HFFc6 (cell line): ENCODE measurements at places on chromosomes 3 and 15. TPM values are rescaled to one million over a fixed set of nuclear protein-coding genes. Genes with fewer than 3 reads are reported as not detected.

DNA sequence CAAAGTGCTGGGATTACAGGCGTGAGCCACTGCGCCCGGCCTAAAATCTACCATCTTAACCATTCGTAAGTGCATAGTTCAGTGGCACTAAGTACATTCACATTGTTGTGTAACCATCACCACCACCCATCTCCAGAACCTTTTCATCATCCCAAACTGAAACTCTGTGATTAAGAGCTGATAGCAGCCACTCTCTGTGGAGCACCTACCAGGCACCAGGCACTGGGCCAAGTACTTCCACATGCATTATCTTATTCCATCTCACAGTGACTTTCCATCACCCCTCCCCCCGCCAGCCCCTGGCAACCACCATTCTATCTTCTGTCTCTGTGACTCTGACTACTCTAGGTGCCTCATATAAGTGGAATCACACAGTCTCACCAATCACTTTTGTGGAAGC, 2.3 kb upstream of the INSYN1 start:
- H3K4me1 ChIP-seq, result no peaks in the 10 kb centered on the region
- DNase-seq, result no peak
- H3K27ac ChIP-seq, result no peak overlapping the region
- peaks cover 34% of the 10 kb centered on the region for H3K27me3 ChIP-seq

DNA sequence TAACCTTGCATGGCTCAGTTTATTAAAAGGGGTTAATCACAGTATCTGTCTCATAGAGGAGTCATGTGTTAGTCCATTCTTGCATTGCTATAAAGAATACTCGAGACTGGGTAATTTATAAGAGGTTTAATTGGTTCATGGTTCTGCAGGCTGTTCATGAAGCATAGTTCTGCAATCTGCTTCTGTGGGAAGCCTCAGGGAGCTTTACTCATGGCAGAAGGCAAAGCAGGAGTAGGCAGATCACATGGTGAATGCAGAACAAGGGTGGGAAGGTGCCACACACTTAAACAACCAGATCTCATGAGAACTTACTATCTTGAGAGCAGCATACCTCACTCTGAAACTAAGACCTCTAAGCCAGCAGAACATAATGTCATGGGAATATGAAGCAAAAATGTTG, 42.2 kb upstream of the PTX3 start:
- DNase-seq, result peak; percentile 35
- H3K4me1 ChIP-seq, result peaks cover 56% of the 10 kb centered on the region
- no peaks in the 10 kb centered on the region for H3K27me3 ChIP-seq
- H3K4me3 ChIP-seq, result no peak overlapping the region

GRCh38 chr3:17544632-17545031, 197.8 kb downstream of the TBC1D5 start:
- H3K27me3 ChIP-seq, result peaks cover 1% of the 10 kb centered on the region; the same call in 1 of the 2 replicates
- H3K4me3 ChIP-seq, result no peak overlapping the region

DNA sequence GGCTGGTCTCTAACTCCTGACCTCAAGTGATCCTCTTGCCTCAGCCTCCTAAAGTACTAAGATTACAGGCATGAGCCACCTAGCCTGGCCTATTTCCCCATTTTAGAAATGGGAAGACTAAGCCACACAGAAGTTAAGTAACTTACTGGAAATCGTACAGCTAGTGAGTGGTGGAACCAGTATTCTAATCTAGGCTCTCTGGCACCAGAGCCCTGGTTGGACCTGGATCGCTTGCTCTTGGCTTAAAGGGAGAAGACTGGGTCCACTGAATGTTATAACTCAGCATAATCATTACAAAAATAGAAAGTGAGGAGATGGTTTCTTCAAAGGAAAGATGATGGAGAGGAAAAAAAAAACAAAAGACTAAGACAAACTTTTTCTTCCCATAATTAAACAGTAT, 37.4 kb upstream of the CNTN3 start:
- H3K27ac ChIP-seq, result no peak overlapping the region
- no peaks in the 10 kb centered on the region for H3K27me3 ChIP-seq
- no peak overlapping the region for H3K4me3 ChIP-seq
- peaks cover 6% of the 10 kb centered on the region; the same call in 1 of the 2 replicates for H3K4me1 ChIP-seq

- H3K4me3 ChIP-seq, result no peak overlapping the region
- H3K36me3 ChIP-seq, result peaks cover 11% of the 10 kb centered on the region
- no peak overlapping the region for H3K27ac ChIP-seq
- peaks cover 17% of the 10 kb centered on the region for H3K4me1 ChIP-seq
- DNase-seq, result no peak
Measured at GRCh38 chr3:138256022-138256421, 68.9 kb downstream of the ARMC8 start.

DNA sequence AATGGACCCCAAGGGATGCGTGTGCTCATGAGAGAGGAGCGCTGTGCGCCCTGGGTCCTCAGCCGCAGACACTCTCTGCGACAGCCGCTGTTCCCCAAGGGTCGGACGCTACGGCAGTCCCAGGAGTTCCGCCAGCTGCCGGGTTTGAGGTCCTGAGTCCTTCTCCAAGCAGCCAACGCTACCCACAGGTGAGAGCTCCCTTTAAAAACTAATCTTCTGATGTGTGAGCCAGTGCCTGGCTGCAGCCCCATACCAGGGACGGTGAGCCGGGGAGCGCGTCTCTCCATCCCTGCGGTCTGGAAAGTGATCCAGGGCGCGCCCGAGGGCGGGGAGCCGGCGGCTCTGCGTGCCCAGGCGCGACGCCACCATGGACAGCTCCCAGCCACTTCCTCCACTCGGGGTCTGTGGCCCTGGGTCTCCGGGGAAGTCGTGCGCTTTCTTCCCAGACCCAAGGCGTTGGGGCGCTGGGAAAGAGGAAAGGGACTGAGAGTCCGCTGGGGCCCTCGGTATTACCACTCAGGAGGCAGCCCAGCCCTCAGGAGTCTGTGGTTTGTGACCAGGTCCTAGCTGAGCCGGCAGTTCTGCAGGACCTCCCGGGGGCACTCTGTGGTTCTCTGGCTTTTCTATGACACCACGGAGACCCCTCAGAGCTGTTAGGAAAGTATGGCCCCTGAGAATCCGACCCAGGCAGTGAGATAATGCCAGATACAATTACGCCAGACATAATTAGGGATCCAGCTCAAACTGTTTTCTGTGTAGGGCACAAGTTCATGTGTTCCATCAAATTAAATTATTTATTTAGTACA, 1.4 kb downstream of the CEMIP start:
- peaks cover 53% of the 10 kb centered on the region for H3K4me1 ChIP-seq
- DNase-seq, result no peak
- no peak overlapping the region for H3K27ac ChIP-seq
- peaks cover 11% of the 10 kb centered on the region for H3K27me3 ChIP-seq

GRCh38 chr3:40718681-40719080, 193.9 kb downstream of the ZNF621 start:
- H3K4me3 ChIP-seq, result no peak overlapping the region
- H3K4me1 ChIP-seq, result no peaks in the 10 kb centered on the region
- H3K27me3 ChIP-seq, result no peaks in the 10 kb centered on the region; the same call in 1 of the 2 replicates
- no peak overlapping the region for H3K27ac ChIP-seq
- H3K36me3 ChIP-seq, result peaks cover 4% of the 10 kb centered on the region; the same call in 1 of the 2 replicates
- no peak for DNase-seq

- H3K4me3 ChIP-seq, result no peak overlapping the region
- H3K27me3 ChIP-seq, result peaks cover 61% of the 10 kb centered on the region
- H3K4me1 ChIP-seq, result no peaks in the 10 kb centered on the region
Measured at GRCh38 chr15:70447521-70447920, 315.8 kb downstream of the UACA start.

DNA sequence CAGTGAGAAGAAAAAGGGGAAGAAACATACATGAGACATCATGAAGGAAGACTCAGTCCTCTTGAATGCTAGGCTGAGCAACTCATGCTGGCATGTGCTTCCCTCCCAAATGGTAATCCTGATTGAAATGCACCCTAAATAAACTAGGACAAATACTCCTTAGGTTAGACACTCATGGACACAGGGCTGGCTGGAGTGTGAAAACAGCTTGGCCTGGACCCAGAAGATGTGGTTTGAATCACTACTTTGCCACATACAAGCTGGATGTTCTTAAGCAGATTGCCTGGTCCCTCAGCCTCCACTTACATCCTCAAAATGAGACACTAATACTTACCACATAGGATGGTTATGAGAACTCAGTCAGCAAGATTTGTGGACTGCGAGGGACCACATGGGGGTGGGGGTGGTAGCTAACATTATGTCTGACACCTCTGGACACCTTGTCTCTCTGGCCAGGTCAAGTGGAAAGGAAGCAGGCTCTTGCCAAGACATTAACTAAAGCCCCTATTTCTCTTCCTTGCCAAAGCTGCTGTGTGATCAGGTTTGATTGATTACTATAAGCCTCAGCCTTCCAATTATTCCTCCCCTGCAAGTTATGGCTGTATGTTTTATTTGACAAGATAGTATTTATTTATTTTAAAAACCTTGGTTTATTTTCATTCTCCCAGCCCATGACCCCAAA, 138.9 kb upstream of the SLC7A14 start:
- DNase-seq, result peak; percentile 91
- H3K27ac ChIP-seq, result no peak overlapping the region; the same call in 1 of the 2 replicates
- H3K4me1 ChIP-seq, result peaks cover 47% of the 10 kb centered on the region
- H3K27me3 ChIP-seq, result peaks cover 2% of the 10 kb centered on the region; the same call in 1 of the 2 replicates

- no peaks in the 10 kb centered on the region for H3K27me3 ChIP-seq
- H3K4me3 ChIP-seq, result no peak overlapping the region
- no peak for DNase-seq
- no peak overlapping the region for H3K27ac ChIP-seq
- peaks cover 21% of the 10 kb centered on the region for H3K4me1 ChIP-seq
Measured at GRCh38 chr3:123562547-123562946, 22.3 kb downstream of the HACD2 start.

GRCh38 chr3:12158387-12159226, at the start of gene TIMP4:
Gene TIMP4, minus strand, starts transcription at chr3:12158912. Its CDS starts 72 bp downstream, at chr3:12158840.
- H3K27ac ChIP-seq, result peak within 1 kb of the TSS; percentile 47
- no peaks in the 10 kb centered on the region for H3K36me3 ChIP-seq
- H3K4me1 ChIP-seq, result peaks cover 29% of the 10 kb centered on the region
- peaks cover 9% of the 10 kb centered on the region; the same call in 1 of the 2 replicates for H3K27me3 ChIP-seq

- no peaks in the 10 kb centered on the region for H3K36me3 ChIP-seq
- H3K4me3 ChIP-seq, result no peak overlapping the region
- no peak overlapping the region for H3K27ac ChIP-seq
- DNase-seq, result no peak
- H3K4me1 ChIP-seq, result no peaks in the 10 kb centered on the region; the same call in 1 of the 2 replicates
- no peaks in the 10 kb centered on the region for H3K27me3 ChIP-seq
Measured at GRCh38 chr3:106438887-106439286, 570.1 kb upstream of the CBLB start.

DNA sequence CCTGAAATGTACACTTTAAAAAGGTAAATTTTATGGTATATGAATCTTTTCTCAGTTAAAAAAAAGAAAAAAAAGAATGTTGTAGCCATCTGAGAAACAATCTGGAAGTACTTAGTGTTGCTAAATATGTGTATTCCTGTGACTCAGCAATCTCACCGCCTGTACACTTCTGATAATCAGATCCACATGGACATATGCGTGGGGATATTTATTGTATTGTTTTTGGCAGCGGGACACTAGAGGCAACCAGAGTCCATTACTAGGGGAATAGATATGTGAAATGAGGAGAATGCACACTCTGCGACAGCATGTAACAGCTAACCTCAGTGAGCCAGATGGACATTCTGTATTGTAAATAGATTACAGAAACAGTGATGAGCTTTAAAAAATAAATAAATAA, 65.4 kb downstream of the AQP9 start:
- H3K27me3 ChIP-seq, result peaks cover 4% of the 10 kb centered on the region; the same call in 1 of the 2 replicates
- DNase-seq, result peak; percentile 98
- peak overlapping the region; percentile 3 for H3K4me3 ChIP-seq
- H3K36me3 ChIP-seq, result no peaks in the 10 kb centered on the region
- peaks cover 53% of the 10 kb centered on the region for H3K4me1 ChIP-seq

GRCh38 chr15:36517758-36518157, 61.7 kb upstream of the CDIN1 start:
- no peak for DNase-seq
- no peaks in the 10 kb centered on the region for H3K27me3 ChIP-seq
- no peaks in the 10 kb centered on the region for H3K36me3 ChIP-seq
- no peaks in the 10 kb centered on the region for H3K4me1 ChIP-seq
- no peak overlapping the region for H3K27ac ChIP-seq
- no peak overlapping the region for H3K4me3 ChIP-seq

Gene RAMAC
- total RNA-seq, result 18.0 to 22.0 TPM (median 21.6 TPM) in 3 replicates

Gene STAC
- not detected in 3 replicates for total RNA-seq

Gene ACAA1
- 53.2 and 53.6 TPM in 2 replicates for total RNA-seq

Gene CKMT1B
- total RNA-seq, result not detected in 3 replicates
